ENCODE measurements at places on chromosomes 6 and 20.
A peak's percentile ranks its signal among the peaks of the same experiment; 100 is the strongest.

DNA sequence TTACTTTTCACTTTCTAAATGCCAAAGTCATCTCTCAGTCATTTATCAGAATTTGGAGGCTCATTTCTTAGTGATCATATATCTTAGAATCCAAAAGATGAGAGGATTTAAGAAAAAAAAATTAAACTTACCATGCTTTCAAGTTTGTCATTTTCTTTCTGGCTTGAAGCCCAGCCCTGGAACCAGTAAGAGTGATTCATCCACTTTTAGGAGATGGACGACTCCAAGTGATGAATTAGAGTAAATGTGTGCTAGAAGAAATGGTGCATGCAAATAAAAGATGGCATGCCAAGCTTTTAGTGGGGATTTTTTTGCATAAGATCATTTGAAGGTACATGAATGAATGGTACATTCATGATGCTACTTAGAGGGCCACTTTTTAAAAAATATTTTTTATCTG is 20.1 kb downstream of the PLCB1 start:
- DNase-seq, result no peak

DNA sequence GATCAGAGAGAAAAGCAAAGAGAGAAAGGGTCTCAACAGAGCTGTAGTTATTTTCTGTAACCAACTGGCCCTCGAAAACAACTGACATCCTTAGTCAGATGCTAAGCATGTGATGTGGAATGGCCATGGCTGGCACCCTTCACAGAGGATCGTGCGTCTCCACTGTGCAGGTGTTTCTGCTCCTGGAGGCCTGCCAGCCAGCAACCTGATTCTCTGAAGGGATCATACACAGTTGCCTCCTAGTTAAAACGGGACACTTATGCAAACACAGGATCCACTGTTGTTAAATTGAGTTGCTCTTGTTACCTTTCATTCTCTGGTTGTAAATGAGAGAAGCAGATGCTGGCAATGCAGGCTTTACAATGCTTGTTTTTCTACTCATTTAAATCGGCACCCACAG is 148.5 kb downstream of the HDGFL1 start:
- no peak for DNase-seq

GRCh38 chr6:107606407-107606806 is 116.5 kb downstream of the SOBP start:
- DNase-seq, result no peak

GRCh38 chr20:50295762-50296449 is 105.3 kb downstream of the CEBPB start:
- DNase-seq, result no peak

DNA sequence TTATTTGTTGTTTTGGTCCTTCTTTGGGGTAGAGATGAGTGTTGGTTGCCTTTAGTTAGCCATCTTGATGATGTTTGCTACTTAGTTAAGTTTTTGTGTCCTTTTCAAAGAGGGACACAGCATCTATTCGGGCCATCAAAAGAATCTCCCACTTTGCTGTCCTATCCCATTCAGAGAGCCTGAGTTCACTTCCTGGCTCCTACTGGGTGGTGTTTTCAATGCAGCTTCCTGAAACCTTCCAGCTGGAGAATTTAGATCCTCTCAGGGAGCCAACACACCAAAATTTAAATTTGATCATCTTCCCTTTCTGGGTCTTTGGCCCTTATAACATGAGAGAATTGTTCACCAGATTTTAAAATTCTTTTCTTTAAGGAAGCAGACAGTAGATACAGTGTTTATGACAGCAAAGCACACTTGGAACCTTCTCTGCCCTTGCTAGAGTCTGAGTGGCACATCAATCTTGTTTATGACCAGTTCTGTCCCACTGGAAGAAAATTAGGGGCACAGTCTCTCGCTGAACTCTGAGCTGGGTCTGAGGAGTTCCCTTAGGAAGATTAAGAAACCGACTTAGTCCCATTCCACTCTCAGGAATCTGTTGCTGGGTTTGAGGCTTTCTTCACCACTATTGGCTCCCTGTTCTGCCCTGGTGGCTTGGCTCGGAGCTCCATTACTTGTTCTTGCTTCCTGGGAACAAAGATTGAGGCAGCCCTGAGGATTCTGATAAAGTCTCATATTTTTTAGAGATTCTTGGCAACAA is 115.5 kb downstream of the CCDC170 start:
- DNase-seq, result peak; percentile 29

DNA sequence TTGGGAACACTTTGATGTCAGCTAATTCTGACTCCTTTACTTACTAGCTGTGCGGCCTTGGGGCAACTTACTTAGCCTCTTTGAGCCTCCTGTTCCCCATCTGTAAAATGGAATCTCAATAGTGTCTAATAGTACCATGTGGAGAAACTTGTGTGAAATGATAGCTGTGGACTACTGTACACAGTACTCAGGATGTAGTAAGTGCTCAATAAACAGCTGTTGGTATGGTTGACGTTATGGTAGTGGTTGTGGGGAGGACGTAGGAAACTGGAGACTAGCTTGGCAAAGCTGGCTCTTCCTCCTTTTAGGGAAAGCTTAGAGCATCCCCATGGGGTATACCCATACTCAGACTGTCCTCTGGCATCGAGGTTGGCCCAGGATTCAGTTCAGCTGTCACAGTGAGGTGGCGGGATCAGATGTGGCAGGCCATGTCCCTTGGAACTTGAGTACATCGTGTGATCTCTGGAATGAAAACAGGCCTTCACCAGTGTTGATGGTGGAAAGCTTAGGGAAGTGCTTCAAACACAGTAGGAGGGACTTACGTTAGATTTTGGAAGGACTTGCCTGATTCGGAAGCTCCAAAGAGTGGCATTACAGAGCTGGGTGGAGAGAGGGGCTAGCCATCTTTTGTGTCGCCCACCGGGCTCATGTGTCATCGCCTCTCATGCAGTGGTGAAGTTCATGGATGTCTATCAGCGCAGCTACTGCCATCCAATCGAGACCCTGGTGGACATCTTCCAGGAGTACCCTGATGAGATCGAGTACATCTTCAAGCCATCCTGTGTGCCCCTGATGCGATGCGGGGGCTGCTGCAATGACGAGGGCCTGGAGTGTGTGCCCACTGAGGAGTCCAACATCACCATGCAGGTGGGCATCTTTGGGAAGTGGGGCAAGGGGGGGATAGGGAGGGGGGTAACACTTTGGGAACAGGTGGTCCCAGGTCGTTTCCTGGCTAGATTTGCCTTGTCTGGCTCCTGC is 7.1 kb downstream of the VEGFA start:
- DNase-seq, result no peak

DNA sequence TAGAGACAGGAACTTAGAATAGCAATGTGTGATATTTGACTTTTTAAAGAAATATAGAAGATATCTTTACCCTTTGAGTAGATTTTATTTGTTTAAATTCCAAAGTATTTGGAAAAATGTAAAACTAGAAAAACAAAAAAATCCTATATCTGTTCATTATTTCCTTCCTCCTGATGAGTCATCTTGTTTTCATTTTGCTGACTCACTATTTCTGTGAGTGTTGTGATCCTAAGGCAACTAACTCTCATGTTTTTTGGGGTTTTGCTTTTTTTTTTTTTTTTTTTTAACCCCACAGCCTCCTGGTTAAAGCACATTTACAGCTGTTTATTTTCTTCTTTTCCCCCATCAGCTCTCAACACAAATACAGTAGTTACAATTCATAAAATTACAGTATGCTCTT is 37.8 kb upstream of the THEMIS start:
- DNase-seq, result no peak

DNA sequence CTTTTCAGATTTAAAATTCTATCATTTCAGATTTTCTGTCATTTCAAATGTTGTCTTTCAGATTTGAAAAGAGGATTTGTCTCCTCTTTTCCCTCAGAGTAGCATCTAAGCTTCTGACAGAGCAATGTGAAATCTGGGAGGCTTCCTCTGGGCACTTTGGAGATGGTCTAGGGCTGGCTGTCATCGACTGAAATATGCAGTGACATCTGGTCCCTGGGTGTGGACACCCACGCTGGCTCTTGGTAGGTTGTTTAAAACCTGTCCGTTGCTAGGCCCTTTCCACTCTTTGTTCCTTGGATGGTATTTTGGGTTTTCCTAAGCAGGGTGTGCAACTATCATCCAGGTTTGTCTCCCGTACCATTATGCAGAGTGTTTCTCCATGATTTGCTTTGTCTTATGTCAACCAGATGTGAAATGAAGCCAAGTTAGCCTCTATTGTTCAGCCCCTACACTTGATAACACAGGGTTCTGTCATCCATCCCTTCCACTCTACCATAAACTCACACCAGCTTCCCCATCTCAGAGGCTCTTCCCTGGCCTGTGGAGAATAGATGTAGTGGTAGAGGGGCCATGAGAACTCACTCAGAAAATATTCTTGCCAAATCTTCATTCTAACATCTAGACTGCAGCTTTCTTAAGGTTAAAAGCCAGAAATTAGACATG is 5.0 kb upstream of the VIP start:
- DNase-seq, result no peak

- no peak for DNase-seq
Measured at GRCh38 chr6:109315341-109316110, 66.7 kb downstream of the CD164 start.

GRCh38 chr6:56625356-56625755 is 17.3 kb downstream of the DST start:
- DNase-seq, result no peak

DNA sequence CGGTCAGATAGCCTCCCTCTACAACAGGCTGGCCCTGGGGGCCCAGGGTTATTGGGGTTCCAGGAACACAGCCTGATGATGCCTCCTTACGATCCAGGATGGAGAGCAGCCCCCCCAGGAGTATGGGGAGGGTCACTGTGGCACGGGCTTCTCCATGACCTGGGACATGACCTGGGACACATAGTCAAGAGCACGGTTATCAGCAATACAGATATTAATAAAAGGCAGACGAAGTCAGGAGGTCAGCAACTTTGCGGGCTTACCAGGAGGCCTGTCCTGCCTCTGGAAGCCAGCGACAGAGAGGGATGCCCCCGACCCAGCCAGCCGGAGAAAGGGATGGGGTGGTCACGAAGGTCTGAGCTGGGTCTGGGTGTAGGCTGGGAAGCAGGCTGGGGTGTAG is 795 bp downstream of the MMP24OS start:
- no peak for DNase-seq

GRCh38 chr6:90286884-90287488 is 9.7 kb downstream of the BACH2 start:
- no peak for DNase-seq

- DNase-seq, result peak; percentile 86
Measured at GRCh38 chr6:5995949-5996713, 10.6 kb downstream of the NRN1 start.

DNA sequence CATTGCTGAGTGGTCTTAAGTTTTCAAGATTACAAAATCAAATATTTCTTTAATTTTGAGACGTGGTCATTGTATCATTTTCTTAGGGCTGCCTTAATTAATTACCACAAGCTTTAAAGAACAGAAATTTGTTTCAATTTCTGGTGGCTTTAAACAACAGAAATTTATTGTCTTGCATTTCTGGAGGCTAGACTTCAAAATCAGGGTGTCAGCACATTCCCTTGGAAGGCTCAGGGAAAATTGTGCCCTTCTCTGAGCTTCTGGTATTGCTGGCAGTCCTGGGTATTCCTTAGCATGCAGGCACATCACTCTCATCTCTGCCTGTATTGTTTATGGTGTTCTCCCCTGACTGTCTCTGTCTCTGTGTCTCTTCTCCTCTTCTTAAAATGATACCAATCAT is 76.0 kb upstream of the PCSK2 start:
- DNase-seq, result no peak

- DNase-seq, result no peak
Measured at GRCh38 chr20:5714261-5715041, 35.8 kb upstream of the SHLD1 start.

- DNase-seq, result no peak
Measured at GRCh38 chr6:159931112-159931511, 37.8 kb upstream of the IGF2R start.

DNA sequence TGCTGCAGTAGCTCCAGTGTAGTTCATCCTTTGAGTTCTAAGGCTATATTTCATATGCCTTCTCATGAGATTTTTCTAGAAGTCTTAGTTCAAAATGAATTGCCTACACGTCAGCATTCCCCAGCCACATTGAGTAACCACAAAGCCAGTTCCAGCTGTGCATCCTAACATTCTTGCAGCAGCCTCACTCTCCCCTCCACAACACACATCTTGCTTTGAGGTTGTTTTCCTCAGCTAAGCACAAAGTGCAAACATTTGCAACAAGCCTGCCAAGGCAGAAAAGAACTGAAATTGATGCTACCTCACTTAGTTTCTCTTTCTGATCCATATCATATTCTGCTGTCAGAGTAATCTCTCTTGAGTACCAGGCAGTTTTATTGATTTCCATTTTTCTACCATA is 160.7 kb upstream of the KCNQ5 start:
- DNase-seq, result no peak

- DNase-seq, result no peak
Measured at GRCh38 chr20:48861444-48861843, 33.6 kb upstream of the PREX1 start.

DNA sequence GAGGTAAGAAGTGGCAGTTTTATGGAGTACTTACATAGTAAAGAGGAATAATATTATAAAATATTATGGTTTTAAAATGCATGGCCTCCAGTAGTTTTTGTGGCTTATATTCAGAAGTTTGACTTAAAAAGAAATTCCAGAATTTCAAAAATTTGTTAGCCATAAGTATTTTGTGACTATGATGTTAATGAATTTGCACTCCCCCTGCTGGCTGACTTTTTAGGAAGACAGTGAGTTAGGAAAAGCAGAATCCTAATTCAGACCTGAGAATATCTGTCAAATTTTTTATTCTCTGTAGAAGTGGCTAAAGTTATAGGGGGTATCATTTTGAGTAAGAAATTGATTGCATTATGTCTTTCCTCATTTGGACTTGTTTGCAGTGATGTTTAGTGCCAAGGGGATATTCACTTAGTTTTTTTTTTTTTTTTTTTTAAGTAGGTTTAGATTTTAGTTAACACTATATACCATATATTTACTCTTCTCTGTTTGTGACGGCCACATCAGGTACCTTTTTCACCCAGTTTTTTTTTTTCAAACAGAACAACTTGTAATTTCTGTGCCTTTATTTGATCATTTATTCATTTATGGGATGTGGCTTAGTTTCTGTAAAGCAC is 40.8 kb downstream of the ZFAND3 start:
- DNase-seq, result no peak

GRCh38 chr20:841568-842546 is 8.3 kb downstream of the FAM110A start:
- DNase-seq, result peak; percentile 88

DNA sequence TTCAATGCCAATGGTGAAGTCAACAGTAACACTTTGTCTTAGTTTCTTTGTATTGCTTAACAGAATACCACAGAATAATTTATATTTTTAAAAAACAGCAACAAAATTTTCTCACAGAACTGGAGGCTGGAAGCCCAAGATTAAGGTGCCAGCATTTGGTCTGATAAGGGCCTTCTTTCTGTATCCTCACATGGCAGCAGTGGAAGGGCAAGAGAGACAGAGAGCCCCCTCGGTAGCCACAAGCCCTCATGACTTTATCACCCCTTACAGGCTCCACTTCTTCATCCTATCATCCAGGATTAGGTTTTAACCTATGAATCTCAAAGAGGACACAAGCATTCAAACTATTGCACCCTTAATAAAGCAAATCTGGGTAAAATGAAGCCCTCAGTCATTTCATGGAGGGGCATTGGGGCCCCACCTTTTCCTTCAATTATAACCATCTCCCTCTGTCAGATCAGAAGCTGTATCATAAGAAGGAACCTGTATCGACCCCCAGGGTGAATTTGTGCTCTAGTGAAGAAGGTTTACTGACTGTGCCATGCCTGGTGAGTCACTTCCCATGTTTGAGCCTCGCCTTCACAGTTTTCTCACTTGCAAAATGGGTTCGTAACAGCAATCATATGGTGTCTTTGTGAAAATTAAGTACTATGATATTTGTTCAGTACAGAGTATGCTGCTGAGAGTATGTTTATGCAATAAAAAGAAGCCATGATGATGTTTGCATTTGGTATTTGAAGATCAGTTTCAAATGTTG is 178.2 kb downstream of the LRFN2 start:
- DNase-seq, result no peak

- no peak for DNase-seq
Measured at GRCh38 chr6:131070061-131070460, 7.0 kb upstream of the EPB41L2 start.
